ENCODE measurements at places on chromosomes 5 and 9.

- no peak for DNase-seq
These were observed 284.3 kb downstream of the ARHGAP26 start for GRCh38 chr5:143054480-143054941.

GRCh38 chr9:116366241-116366640, 212.7 kb downstream of the PAPPA start:
- no peak for DNase-seq

DNA sequence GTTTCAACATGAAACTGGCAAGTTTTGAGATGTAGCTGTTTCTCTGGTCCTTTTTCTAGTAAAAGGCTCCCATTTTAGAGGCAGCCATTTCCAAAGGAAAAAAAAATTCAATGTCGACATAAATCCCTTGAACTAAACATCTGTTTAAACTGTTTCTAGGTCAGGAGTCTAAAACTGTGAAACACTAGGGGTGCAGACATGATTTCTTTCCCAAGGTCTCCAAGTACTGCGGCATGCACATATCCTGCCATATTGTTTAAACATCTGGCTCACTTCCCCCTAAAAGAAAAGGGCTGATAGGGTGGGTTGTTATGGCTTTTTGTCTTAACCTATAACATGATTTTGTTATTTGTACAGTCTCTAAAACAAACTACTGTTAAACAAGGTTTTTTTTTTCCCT, 51.1 kb downstream of the NFIB start:
- DNase-seq, result no peak

- DNase-seq, result no peak
These were observed 26.7 kb downstream of the ECM2 start for GRCh38 chr9:92509050-92509449.

- DNase-seq, result no peak
These were observed 162.2 kb downstream of the GADD45G start for GRCh38 chr9:89766991-89767390.

GRCh38 chr5:115467628-115468027, 76.9 kb downstream of the FEM1C start:
- no peak for DNase-seq

- no peak for DNase-seq
These were observed 345.7 kb downstream of the DRD1 start for GRCh38 chr5:175098301-175098700.

- DNase-seq, result no peak
These were observed 13.1 kb downstream of the RETREG1 start for GRCh38 chr5:16603701-16604100.

All from stimulated activated naive CD4-positive, alpha-beta T cell (primary cell).